Ascending aorta (tissue), 2 donors: ENCODE measurements at places on chromosomes 4 and X. TPM values are rescaled to one million over a fixed set of nuclear protein-coding genes. Genes with fewer than 3 reads are reported as not detected.

Gene CSN1S1
- not detected for total RNA-seq

- H3K27me3 ChIP-seq, result no peaks in the 10 kb centered on the region
- DNase-seq, result no peak
- H3K36me3 ChIP-seq, result no peaks in the 10 kb centered on the region
- H3K27ac ChIP-seq, result no peak overlapping the region
- no peak overlapping the region for H3K4me3 ChIP-seq
- no peaks in the 10 kb centered on the region for H3K4me1 ChIP-seq
Measured at GRCh38 chrX:136754651-136755050, 26.1 kb downstream of the ARHGEF6 start.

DNA sequence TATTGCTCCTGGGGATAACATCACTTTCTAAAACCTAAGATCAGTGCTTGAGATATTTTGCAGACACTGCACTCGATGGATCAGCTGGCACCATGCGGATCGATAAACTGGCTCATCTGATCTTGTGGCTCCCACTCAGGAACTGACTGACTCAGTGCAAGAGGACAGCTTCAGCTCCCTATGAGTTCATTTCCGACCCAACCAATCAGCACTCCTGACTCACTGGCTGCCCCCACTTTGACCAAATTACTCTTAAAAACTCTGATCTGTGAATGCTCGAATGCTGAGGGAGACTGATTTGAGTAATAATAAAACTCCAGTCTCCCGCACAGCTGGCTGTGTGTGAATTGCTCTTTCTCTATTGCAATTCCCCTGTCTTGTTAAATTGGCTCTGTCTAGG, 110.1 kb downstream of the ANAPC4 start:
- no peaks in the 10 kb centered on the region for H3K4me1 ChIP-seq
- no peaks in the 10 kb centered on the region for H3K27me3 ChIP-seq
- no peaks in the 10 kb centered on the region for H3K36me3 ChIP-seq

- no peaks in the 10 kb centered on the region for H3K4me1 ChIP-seq
- no peak overlapping the region for H3K27ac ChIP-seq
- no peak for DNase-seq
- no peak overlapping the region for H3K4me3 ChIP-seq
- H3K36me3 ChIP-seq, result no peaks in the 10 kb centered on the region
- H3K27me3 ChIP-seq, result no peaks in the 10 kb centered on the region
Measured at GRCh38 chr4:80138551-80139538, 58.5 kb upstream of the PRDM8 start.

DNA sequence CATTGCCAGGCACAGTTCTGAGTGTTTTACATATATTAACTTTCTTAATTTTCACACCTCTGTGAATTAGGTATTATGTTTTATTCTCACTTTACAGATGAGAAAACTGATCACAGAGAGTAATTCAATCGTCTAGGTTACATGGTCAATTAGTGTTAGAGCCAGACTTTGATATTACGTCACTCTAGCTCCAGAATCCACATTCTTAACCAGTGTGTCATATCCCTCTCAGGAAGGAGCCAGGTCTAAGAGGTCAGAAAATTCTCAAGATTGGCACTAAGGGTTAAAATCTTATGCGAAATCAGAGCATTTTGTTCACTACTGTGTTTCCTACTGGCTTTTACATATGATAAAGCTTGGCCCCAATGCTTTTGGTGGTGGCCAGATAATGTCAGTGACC, 7.4 kb downstream of the DMP1 start:
- H3K27ac ChIP-seq, result no peak overlapping the region
- peaks cover 22% of the 10 kb centered on the region for H3K4me1 ChIP-seq
- no peak overlapping the region for H3K4me3 ChIP-seq
- H3K27me3 ChIP-seq, result no peaks in the 10 kb centered on the region

Gene UBL4A
- 127 TPM for total RNA-seq

Gene IL9R
- total RNA-seq, result not detected

GRCh38 chrX:71938371-71938770, 27.7 kb downstream of the NHSL2 start:
- no peaks in the 10 kb centered on the region for H3K4me1 ChIP-seq
- no peak for DNase-seq
- no peaks in the 10 kb centered on the region for H3K36me3 ChIP-seq
- H3K4me3 ChIP-seq, result no peak overlapping the region
- no peaks in the 10 kb centered on the region for H3K27me3 ChIP-seq

Gene SPARCL1
- 830 TPM for total RNA-seq

Gene ZGRF1
- 0.11 TPM for total RNA-seq

Gene CLDN22
- not detected for total RNA-seq

Gene GPR173
- 2.1 TPM for total RNA-seq

GRCh38 chr4:145840162-145840768, 98.4 kb downstream of the ZNF827 start:
- no peak for DNase-seq
- H3K4me1 ChIP-seq, result no peaks in the 10 kb centered on the region
- no peak overlapping the region for H3K4me3 ChIP-seq
- H3K36me3 ChIP-seq, result peaks cover 4% of the 10 kb centered on the region
- no peaks in the 10 kb centered on the region for H3K27me3 ChIP-seq

- H3K4me1 ChIP-seq, result no peaks in the 10 kb centered on the region
- no peak for DNase-seq
- no peak overlapping the region for H3K27ac ChIP-seq
Measured at GRCh38 chr4:302381-302780, 2.9 kb downstream of the ZNF732 start.

Gene MXRA5
- 0.21 TPM for total RNA-seq

GRCh38 chr4:123037804-123038203, 115.4 kb upstream of the NUDT6 start:
- no peaks in the 10 kb centered on the region for H3K27me3 ChIP-seq
- H3K27ac ChIP-seq, result no peak overlapping the region
- no peak overlapping the region for H3K4me3 ChIP-seq
- no peaks in the 10 kb centered on the region for H3K36me3 ChIP-seq

Gene PCYT1B
- 0.21 TPM for total RNA-seq

Gene ARHGAP36
- not detected for total RNA-seq

Gene SPRY1
- total RNA-seq, result 348 TPM

GRCh38 chr4:183011213-183011907, 87.7 kb upstream of the WWC2 start:
- no peak overlapping the region for H3K27ac ChIP-seq
- H3K36me3 ChIP-seq, result no peaks in the 10 kb centered on the region
- no peaks in the 10 kb centered on the region for H3K27me3 ChIP-seq
- no peak overlapping the region for H3K4me3 ChIP-seq
- DNase-seq, result no peak
- H3K4me1 ChIP-seq, result no peaks in the 10 kb centered on the region

GRCh38 chrX:46308110-46308509, 237.1 kb downstream of the ZNF674 start:
- H3K36me3 ChIP-seq, result no peaks in the 10 kb centered on the region
- H3K4me3 ChIP-seq, result no peak overlapping the region
- no peaks in the 10 kb centered on the region for H3K27me3 ChIP-seq
- no peak for DNase-seq
- no peaks in the 10 kb centered on the region for H3K4me1 ChIP-seq

Gene SMARCA1
- 21.5 TPM for total RNA-seq

Gene HAUS7
- 22.5 TPM for total RNA-seq

Gene KLB
- not detected for total RNA-seq

Gene MAGEE1
- total RNA-seq, result 4.5 TPM

Gene GUCY1A1
- total RNA-seq, result 37.1 TPM

DNA sequence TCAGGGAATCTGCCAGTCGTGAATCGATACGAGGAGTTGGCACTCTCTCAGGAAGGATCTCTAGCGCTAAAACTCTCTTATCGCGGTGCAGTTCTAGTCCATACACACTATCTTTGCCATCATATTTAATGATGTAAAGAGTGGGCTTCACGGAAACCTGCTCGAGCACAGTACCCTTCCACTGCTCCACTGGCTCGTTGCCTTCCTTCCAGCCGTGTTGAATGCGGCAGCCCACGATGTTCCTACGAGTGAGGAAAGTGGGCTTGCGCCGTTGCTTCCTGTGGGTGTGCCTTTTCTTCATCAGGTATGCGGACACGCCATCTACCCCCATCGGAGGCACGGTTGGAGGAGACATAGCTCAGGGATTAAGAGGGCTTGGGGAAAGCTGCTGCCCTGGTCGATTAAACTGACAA, 661 bp downstream of the SPIN4 start:
- peak overlapping the region; percentile 72 for H3K27ac ChIP-seq
- no peaks in the 10 kb centered on the region for H3K4me1 ChIP-seq
- H3K36me3 ChIP-seq, result no peaks in the 10 kb centered on the region
- no peak for DNase-seq
- peak overlapping the region; percentile 68 for H3K4me3 ChIP-seq

Gene STOX2
- total RNA-seq, result 41.7 TPM

DNA sequence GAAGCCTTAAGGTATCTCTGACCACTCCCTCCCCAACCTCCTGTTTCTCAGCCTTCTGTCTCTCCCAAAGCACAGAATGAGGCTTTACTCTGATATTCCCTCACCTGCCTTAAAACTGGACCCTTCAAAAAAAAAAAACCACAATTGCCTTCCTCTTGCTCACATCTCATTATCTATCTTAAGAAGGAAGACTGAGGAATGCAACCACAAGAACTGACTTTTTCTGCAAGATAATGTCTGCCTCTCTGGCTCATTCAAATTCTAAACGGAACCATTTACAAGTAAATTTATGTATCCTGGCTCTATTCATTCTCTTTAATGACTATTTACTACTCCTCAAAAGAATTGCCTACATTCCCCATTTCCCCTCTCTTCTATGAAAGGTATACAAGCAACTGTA, 545.5 kb upstream of the HTR2C start:
- DNase-seq, result no peak
- no peaks in the 10 kb centered on the region for H3K27me3 ChIP-seq
- H3K4me3 ChIP-seq, result no peak overlapping the region
- no peaks in the 10 kb centered on the region for H3K36me3 ChIP-seq
- H3K27ac ChIP-seq, result no peak overlapping the region

GRCh38 chrX:148913971-148914370, 413.6 kb downstream of the AFF2 start:
- no peaks in the 10 kb centered on the region for H3K27me3 ChIP-seq
- DNase-seq, result no peak
- no peaks in the 10 kb centered on the region for H3K36me3 ChIP-seq
- no peaks in the 10 kb centered on the region for H3K4me1 ChIP-seq
